ENCODE measurements at places on chromosomes 11 and 22.

DNA sequence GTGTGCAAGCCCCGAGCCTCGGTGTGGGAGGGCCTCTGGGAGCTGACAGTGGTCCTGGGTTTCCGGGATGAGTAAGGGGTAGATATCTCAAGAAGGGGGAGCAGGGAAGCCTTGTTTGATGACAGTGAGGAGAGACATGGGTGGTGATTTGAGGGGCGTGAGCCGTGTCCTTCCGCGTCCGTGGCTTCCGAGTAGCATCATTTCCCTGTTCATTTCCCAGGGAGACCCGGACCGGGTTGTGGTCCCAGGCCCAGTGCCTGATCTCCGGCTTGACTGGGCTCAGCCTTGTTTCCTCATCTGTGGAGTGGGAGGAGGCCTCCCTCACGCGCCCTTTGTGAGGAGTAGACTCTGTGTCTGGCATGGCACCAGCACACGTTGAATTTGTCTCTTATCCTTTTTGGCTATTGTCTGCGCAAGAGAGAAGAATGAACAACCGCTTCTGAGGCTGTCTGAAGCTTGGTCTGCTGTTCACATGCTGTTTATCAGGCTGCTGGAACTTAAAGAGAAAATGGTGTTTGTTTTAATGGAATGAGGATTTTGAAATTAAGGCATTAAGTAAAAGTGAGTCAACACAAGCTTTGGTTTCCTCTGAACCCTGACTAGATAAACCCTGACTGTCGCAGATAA, 348.5 kb downstream of the TBC1D22A start:
- no peak for DNase-seq

DNA sequence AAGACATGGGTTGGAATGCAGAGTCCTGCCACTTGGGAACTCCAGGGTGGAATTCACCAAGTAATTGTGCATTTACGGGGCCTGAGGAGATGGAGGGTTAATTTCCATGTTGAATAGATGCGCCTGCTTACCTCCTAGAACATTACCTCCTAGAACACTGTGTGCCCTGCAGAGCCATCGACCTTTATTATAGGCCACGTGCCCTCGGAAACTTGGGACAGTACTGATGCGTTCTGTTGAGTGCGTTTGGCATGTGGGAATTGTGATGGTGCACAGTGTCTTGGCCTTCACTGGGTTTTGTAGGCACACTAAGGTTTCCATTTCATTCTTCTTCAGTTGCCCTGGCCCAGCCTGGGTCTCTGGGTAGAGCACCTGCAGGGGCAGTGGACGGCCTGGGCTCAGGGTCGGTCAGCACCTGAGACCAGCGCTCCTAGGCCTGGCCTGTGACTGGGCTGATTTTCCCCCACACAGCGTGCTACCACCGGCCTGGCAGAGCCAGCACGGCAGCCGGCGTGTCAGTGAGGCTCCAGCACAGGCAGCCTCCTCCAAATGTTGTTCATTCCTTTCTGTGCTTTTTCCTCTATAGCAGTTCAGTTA, 12.7 kb downstream of the TRMU start:
- no peak for DNase-seq

DNA sequence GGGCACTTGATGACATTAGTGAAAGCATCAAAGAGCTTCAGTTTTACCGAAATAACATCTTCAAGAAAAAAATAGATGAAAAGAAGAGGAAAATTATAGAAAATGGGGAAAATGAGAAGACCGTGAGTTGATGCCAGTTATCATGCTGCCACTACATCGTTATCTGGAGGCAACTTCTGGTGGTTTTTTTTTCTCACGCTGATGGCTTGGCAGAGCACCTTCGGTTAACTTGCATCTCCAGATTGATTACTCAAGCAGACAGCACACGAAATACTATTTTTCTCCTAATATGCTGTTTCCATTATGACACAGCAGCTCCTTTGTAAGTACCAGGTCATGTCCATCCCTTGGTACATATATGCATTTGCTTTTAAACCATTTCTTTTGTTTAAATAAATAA, 10.6 kb downstream of the REXO2 start:
- DNase-seq: no peak

- no peak for DNase-seq
These were observed 14.8 kb upstream of the EMID1 start for GRCh38 chr22:29190918-29191317.
